ENCODE measurements at places on chromosomes 12 and 14.
A peak's percentile ranks its signal among the peaks of the same experiment; 100 is the strongest.

GRCh38 chr14:42504433-42504832 is 897.8 kb downstream of the LRFN5 start:
- DNase-seq: no peak

- DNase-seq: no peak
Measured at GRCh38 chr12:12922191-12922616, 29.8 kb downstream of the GPRC5D start.

GRCh38 chr12:14695715-14696141 is 671 bp downstream of the GUCY2C start:
- DNase-seq: no peak

DNA sequence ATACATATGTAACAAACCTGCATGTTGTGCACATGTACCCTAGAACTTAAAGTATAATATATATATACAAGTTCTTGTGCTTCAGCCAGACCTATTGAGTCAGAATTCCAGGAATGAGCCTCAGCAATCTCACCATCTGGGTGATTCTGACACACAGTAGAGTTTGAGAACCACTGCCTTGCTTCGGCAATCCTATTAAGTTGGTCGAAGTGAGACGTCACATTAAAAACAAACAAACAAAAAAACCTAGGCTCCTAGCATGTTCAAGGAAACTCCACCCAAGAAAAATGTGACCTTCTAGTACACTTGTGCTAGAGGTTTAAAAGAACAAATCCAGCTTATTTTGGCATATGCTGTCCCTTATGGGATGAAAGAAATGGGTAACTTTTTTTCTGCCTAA is 115.8 kb downstream of the SINHCAF start:
- no peak for DNase-seq

GRCh38 chr14:101353422-101353821 is 207.9 kb upstream of the DIO3 start:
- DNase-seq: no peak

GRCh38 chr12:98733667-98734350 is 88.7 kb downstream of the APAF1 start:
- no peak for DNase-seq

DNA sequence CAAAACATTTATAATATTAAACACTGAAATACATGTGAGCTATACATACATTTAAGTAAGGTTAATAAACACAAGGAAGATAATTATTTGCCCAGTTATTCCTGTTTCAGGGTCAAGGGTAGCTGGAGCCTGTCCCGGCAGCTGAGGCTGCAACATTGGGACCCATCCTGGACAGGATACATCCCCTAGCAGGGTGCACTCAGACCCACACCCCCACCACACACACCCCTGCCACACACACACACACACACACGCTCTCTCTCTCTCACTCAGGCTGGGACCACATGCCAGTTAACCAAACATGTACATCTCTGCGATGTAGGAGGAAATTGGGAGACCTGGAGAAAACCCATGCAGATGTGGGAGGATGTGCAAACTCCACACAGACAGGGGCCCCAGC is 112.6 kb upstream of the TMCC3 start:
- no peak for DNase-seq

DNA sequence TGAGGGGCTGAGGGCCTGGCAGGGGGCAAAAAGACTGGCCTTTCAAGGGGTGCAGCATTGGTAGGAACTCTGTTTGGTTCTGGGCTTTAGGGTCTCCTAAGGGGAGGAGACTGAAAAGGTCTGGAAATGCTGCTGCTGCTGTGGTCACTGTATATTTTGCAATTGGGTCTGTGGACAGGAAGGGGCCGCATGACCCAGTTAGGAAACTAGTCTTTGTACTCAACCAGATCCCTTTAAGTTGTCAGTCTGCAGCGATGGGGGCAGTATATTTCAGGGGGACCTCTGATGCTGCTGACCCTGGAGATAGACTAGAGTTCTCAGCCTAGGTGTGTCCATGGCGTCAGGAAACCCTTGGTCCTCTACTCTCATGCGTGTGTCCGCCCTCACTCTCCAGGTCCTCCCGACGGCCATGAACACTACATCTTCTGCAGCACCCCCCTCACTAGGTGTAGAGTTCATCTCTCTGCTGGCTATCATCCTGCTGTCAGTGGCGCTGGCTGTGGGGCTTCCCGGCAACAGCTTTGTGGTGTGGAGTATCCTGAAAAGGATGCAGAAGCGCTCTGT is 4.0 kb downstream of the LTB4R start:
- no peak for DNase-seq

DNA sequence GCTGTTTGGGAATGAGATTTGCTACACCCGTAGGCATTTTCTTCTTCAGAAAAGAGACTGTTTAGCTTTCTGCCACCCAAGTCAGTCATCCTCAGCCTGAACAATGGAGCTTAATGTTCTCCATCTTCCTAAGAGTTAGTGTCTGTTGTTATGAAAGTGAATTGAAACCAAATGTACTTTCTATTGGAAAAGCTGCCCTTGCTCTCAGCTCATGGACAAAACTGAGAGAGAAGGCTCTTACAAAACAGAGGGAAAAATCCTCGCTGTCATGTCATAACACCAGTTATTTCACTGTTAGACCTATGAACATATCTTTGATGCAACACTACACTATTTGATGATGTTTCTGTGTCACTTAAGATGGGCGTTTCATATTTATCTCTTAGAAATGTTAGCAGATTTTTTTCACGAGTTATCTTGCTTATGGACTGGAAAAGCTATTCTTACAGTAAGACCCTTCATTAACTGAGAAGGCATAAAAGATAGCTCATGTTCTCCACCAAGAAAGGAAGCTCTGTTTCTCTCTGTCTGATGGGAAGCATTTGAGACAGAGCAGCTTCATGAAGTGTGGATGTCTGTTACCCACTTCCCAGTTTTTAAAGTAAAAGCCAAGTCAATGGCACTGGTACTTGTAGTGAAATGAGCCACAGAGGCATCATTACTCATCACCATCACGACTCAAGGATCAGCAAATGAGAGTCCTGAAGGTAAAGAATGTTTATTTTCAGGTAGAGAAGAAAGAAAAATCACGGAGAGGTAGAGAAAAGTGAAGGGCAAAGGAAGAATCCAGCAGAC is 483.9 kb downstream of the ZFP36L1 start:
- DNase-seq: peak; percentile 7

DNA sequence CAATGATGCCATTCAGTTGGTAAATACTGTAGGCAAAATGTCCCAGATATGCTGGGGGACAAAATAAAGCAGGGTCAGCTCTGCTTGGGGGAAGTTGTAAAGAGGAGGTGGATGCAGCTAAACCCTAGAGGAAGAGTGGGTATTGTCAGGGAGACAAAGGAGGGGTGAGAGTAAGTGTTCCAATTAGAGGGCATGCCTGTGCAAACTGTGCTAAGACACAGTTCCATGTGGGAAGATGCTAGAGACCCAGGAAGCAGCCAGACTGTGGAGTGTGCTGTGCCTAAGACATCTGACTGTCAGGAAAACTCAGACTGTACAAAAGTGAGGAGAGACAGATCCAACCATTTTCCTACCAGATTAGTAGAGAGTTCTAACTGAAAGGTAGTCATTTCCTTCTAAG is 474.3 kb downstream of the ATP23 start:
- no peak for DNase-seq

- DNase-seq: peak; percentile 72
Measured at GRCh38 chr14:71290960-71291466, 383.8 kb downstream of the PCNX1 start.

- DNase-seq: no peak
Measured at GRCh38 chr14:94827711-94828447, 58.0 kb upstream of the GSC start.

DNA sequence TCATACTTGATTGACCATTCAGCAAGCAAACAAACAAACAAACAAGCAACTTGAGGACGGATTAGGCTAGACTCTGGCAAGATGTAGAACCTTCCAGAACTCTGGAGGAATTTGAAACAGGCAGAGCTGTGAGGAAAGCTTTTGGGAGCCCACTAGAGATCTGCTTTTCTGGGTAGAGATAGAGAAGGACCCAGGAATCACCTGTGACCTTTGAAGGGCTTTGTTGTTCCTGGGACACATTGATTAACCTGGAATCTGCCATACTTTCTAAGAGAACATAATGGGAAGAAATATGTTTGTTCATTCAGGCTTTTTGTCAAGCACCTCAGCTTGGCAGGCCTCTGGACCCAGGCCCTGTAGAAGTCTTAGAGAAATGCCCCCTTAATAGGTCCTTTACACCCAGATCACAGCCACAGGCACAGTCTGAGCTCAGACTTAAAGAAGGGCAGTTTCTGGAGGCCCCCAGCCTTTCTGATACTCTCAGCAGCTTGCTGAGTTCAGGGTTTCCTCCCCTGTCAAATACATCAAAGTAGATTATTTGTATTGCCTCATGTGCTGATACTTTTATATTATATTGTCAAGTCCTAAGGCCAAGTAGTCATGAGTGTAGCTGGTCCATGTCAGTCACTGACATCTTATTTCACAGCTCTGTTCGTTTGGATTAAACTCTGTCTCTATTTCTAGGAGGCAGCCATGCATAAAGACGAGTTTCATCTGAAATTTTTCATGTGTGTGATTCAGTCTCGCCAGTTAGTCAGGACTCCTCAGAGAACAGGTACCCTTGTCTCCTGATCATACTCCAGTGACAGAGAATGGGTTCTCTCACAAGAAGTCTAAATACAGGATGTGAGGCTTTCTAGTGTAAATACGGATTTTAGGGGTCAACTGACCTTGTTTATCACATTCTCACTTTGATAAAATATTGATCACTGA is 1.1 kb upstream of the SENP1 start:
- DNase-seq: no peak

- peak; percentile 64 for DNase-seq
Measured at GRCh38 chr12:113445544-113446171, 23.5 kb downstream of the SDSL start.

- DNase-seq: no peak
Measured at GRCh38 chr12:95881331-95881955, 22.7 kb downstream of the SNRPF start.

DNA sequence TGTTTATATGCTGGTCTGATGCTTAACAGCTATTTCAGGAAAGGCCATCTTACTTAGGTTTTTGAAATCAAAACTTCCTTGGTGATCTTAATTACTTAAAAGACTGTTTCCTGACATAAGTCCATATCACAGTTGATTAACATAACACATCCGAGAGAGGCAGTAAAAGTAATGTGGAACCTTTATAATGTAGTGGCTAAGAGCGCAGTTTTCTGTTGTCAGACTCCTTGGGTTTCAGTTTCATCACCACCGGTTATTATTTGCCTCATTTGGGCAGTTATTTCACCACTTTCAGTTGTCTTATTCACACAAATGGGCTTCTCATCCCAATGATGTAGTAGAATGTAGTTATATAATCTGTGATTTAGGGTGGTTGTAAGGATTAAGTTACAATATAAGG is 30.9 kb downstream of the TBC1D15 start:
- no peak for DNase-seq

DNA sequence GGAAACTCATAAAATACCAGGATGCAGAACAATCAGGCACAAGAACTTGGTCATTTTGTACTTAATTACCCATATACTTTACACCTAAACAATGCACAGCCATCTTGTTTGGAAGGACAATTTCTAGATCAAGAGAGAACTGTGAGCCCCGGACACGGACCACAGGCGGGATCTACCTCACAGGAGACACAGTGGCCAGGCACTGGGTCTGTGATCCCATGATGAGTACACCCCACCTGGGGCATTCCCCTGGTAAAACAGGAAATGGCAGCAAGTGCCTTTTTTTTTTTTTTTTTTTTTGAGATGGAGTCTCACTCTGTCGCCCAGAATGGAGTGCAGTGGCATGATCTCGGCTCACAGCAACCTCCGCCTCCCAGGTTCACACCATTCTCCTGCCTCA is 15.2 kb downstream of the GOLGA3 start:
- no peak for DNase-seq

- no peak for DNase-seq
Measured at GRCh38 chr12:111100554-111100953, 180.2 kb upstream of the MYL2 start.

- no peak for DNase-seq
Measured at GRCh38 chr12:132527186-132527882, 37.4 kb downstream of the FBRSL1 start.

GRCh38 chr14:99426265-99426664 is 54.4 kb downstream of the SETD3 start:
- DNase-seq: no peak

GRCh38 chr12:55707841-55708694 is at the start of gene ITGA7:
Gene ITGA7 (minus strand): TSS chr12:55707904. CDS start chr12:55707682, 222 bp downstream.
- no peak for DNase-seq

GRCh38 chr12:118850244-118850825 is 131.0 kb upstream of the SRRM4 start:
- peak; percentile 46 for DNase-seq

GRCh38 chr12:3885277-3886094 is 12.3 kb upstream of the PARP11 start:
- peak; percentile 22 for DNase-seq

DNA sequence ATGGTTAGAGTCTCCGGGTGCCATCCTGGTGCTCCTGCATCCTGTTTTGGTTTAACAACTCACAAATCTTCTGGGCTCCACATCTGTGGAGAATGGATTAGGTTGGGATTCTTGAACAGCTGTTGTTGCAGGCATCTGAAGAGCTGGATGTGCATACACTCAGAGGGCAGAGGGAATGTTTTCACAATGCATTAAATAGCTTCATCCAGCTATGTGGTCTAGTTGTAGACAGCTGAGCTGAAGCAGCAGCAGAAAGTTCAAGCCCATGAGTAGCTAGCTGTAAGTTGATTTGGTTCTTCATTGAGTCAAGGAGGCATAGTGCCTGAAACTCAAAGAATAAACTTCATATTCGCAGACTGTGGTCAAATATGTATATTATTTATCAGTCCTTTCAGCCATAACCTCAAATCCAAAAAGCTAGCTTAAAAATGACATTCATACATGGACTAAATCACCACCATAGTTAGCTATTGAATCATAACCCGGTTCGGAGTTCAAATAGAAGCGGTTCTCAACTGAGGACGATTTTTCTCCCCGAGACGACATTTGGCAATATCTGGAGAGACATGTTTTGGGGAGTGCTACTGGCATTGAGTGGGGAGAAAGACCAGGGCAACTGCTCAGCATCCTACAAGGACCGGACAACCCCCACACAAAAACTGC is 858 bp upstream of the ANKRD13A start:
- no peak for DNase-seq

- no peak for DNase-seq
Measured at GRCh38 chr12:666766-667308, 3.6 kb upstream of the NINJ2 start.

GRCh38 chr14:104878582-104878981 is 13.5 kb downstream of the CEP170B start:
- DNase-seq: no peak

- peak; percentile 88 for DNase-seq
Measured at GRCh38 chr14:22982477-22983245, at the start of gene AJUBA. Gene AJUBA (minus strand): TSS chr14:22982551. CDS start chr14:22982266, 285 bp downstream.

Measured in Kasumi-1 (cell line).